Foreskin keratinocyte (primary cell): ENCODE measurements at places on chromosomes 2 and 18. TPM values are rescaled to one million over a fixed set of nuclear protein-coding genes. Genes with fewer than 3 reads are reported as not detected.

- DNase-seq = no peak
Observed at GRCh38 chr2:12504443-12504842, 212.3 kb upstream of the TRIB2 start.

Gene CNTNAP5
- not detected in 2 replicates for total RNA-seq

- DNase-seq = no peak
Observed at GRCh38 chr2:129934044-129934822, 45.2 kb upstream of the RAB6C start.

Gene PARD3B
- 1.5 and 1.7 TPM in 2 replicates for total RNA-seq

- no peak for DNase-seq
Observed at GRCh38 chr2:142716463-142717242, 160.8 kb upstream of the KYNU start.

DNA sequence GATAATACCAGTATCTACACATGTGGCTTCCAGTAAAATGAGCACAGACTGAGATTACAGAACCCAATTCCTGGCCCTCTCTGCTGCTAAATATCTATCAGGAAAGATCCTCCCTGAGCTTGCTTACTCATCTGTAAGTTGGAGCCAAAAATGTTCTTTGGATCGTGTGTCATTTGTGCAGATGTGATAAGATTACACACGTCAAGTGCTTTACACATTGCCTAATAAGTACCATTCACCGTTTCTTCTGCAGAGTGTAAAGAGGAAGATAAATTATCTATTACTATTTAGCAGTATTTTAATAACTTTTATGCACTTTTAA is 23.2 kb upstream of the SLC20A1 start:
- DNase-seq = peak; percentile 91

DNA sequence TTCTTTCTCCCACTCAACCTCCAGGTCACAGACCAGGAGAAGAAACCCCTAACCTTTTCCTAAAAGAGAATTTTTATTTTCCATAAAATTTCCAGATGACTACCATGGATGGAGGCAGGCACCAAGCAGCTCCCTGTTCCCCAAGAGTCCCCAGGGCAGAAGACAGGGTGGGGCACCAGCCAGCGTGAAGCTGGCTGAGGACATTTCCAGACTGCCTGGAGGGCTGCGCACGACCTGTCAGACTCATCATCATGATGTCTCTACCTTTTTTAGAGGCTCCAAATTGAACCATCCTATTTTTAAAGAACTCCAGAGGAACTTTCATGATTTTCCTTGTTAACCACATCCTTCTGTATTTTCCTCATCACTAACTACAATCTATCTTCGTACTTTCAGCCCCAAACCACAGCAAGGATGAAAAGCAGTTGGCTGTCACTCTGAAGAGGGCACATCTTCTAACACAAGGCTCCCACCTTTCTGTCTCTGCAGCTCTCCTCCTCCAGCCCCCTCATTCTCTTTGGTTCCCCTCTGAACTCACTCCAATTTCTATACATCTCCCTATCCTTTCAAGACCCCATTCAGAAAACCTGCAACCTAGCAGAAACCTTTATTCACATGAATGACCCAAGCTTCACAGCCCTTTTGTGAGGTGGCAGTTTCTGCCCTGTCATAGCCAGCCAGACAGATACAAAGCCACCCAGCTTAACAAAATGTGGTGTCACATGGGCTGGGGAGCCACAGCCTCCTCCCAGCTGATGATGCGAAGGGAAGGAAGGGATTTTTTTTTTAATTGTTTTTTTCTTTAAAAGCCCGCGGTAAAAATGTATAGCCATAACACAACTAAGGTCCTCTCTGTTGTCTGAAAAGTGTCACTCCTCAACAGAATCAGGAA is 11.1 kb downstream of the AMMECR1L start:
- DNase-seq = no peak

GRCh38 chr2:127413782-127414637 is 4.2 kb upstream of the PROC start:
- no peak for DNase-seq

Gene SLC30A3
- 0.07 TPM in 1 of 2 replicates, not detected in the other for total RNA-seq

GRCh38 chr2:146227152-146228019 is 1617.4 kb upstream of the ACVR2A start:
- no peak for DNase-seq

DNA sequence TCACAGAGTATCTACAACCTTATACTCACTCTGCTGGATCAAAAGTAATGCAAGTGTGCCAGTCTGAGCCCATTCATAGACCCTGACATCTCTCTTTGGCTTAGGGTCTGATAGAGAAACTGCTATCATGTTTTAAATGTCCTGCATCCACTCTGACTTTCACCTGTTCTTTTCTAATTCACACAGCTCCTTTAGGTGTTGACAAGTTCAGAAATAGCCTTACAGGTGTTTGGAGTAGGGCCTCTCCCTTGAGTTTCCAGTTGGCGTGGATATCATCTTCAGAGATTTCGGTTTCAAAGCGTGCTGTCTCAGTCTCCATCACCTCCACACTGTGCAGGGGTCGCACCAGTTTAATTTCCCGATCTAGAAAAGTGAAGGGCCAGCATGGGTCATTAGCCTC is 150.3 kb downstream of the PLEKHA3 start:
- DNase-seq = no peak

Gene MYO5B
- 6.8 and 8.4 TPM in 2 replicates for total RNA-seq

DNA sequence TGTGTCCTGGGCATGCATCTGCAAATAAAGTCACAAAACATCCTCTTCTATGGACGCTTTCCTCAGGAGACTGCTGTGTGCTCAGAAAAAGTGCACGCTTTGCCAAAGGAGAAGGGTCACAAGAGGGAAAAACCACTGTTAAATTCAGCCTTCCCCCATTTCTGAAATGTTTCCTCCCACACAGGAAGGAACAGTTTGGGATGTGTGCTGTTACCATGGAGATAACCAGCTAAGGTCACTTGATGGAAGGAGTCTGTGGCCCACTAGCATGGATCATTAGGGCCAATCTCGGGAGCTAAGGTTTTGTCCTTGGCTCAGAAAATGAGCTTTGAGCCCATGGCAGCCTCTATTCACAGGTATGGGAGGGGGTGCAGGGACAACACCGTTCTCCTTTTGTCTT is 5.6 kb downstream of the KCNE4 start:
- DNase-seq = no peak

Gene PLEKHH2
- total RNA-seq = 0.85 and 1.2 TPM in 2 replicates

Gene STARD6
- 0.14 TPM in 1 of 2 replicates, not detected in the other for total RNA-seq

DNA sequence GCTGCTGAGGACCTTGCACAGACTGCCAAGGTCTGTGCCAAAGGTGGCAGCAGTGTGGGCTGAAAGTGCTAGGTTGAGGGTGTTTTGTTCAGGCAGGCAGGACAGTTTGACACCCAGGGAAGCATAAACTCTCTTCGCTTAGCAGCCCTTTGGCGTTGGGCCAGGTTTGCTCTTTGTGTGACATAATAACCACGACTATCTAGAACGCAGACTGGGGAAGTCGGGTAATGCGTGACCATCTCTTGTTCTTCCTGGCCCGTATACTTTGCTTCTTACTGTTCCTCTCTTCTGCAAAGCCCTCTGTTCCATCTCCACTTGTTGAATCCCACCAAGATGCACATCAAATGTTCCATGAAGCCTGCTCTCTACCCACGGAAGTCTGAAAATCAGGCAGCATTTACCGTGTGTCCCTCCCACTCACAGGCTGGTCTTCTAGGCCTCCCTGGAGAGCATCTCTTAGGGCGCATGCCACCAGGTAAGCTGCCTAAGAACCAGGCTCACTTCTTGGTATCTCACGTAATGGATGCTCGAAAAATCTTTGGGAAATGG is 96.7 kb upstream of the LMAN1 start:
- DNase-seq = no peak

DNA sequence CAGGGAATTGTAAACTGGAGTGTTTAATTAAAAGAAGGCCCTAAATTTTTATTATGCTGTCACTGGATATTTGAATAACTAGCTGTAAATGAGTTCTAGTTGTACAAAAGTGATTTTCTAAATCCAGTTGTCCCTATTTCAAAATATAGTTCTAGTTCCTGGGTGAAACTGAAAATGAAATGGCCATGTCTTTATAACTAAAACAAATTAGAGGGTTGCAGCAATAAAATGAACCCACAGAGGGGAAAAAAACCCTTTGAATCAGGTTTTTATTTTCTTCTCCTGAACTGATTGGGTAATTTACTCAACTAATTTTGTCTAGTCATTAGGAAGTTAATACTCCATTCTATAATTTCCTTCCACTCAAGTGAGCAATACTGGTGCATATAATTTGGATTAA is 55.6 kb upstream of the MAP4K3 start:
- no peak for DNase-seq

Gene LIPG
- 76.3 and 127 TPM in 2 replicates for total RNA-seq

- DNase-seq = no peak
Observed at GRCh38 chr2:102796337-102796736, 34.5 kb downstream of the TMEM182 start.
